ENCODE measurements at places on chromosomes 2 and 18. TPM values are rescaled to one million over a fixed set of nuclear protein-coding genes. Genes with fewer than 3 reads are reported as not detected.

DCC gene
- total RNA-seq = not detected

SMAD4 gene
- total RNA-seq = 115 TPM

SH3BP4 gene
- 24.0 TPM for total RNA-seq

ALPG gene
- total RNA-seq = not detected

MALL gene
- total RNA-seq = 27.6 TPM

MAB21L4 gene
- total RNA-seq = not detected

ZNF516 gene
- 19.8 TPM for total RNA-seq

CCL20 gene
- 12.1 TPM for total RNA-seq

PRSS56 gene
- not detected for total RNA-seq

C1GALT1C1L gene
- not detected for total RNA-seq

DYSF gene
- total RNA-seq = 15.2 TPM

GRCh38 chr18:60372596-60372995 lies at the start of gene MC4R:
Gene MC4R (minus strand): TSS chr18:60372775. CDS start chr18:60372349, 426 bp downstream.
- no peak for DNase-seq

DNA sequence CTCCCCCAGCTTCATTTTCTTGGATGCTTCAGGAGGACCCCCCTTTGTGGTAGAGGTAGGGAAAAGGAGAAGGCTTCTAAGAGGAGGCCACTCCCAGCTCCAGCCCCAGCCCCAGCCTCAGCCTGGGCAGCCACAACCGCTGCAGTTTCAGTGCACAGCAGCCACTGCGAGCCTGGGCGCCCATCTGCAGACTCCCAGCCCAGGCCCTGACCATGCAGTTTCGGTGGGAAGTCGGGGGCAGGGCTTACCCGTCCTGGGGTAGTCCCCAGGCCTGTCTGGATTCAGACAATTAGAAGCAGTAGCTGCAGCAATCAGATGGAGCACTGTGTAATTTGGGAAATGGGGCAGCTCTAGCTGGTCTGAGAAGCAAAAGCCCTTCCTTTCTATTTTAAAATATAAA lies 28.6 kb downstream of the ITM2C start:
- no peak for DNase-seq

DNA sequence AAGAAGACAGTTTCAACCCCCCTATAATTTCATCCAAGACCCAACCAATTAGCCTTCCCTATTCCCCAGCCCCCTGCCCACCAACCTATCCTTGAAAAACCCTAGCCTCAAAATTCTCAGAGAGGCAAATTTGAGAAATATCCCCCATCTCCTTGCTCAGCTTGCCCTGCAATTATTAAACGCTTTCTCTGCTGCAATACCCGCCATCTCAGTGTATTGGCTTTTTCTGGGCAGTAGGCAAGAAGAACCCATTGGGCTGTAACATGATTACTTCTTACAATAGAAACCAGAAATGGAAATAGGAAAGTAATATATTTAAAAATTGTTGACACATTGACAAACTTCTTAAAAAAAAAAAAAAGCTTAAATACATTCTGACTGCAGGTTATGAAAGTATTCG lies 140.6 kb upstream of the CCDC150 start:
- no peak for DNase-seq

DNA sequence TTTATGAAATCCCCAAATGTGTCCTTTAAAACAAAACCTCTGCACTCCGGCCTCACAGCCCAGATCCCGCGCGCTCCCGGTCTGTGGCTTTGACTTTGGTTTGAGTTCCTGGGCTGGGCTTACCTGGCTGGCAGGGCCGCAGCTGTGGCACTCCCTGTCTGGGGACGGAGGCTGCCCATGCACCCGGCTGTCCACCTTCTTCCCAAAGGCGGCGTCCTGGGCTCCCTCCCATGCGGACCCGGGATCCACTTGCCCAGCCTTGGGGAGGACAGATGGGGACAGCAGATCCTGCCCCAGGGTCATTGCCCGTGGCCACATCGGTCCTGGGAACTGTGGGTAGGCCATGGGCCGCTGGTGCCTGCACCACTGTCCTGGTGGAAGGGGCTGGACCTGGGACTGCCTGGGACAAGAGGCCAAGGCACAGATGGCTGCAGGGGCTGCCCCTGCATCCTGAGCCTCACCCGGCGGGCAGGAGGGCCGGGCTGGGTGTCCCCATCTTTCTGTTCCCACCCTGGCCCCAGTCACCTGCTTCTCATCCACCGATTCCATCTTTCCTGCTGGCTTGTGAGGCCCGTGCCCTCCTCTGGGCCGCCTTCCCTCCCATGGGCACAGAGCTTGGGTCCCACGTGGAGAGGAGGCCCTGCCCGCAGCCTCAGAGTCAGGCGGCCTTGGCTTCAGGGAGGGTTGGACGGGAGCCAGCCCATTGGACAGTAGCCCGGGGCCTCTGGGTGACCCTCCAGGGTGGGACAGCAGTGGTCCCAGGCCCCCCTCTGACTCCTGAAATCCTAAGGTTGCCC lies 27.7 kb downstream of the NFATC1 start:
- no peak for DNase-seq

- DNase-seq = no peak
Measured at GRCh38 chr2:147293991-147294824, 550.6 kb upstream of the ACVR2A start.

DNA sequence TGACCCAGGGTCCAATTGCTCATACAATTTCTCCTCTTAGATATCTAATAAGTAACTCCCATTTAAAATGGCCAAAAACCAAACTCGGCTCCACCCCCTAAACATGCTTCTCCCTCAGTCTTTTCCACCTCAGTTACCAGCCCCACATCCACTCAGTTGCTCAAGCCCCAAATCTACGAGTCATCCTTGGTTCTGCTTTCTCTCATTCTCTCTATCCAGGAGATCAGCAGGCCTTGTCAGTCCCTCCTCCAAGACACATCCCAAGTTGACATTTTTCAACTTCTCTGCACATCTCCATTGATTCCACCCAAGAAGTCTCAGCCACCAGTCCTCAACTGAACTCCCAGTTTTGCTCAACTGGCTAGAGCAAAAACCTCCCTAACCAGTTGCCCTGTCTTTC lies 40.5 kb upstream of the RTN4 start:
- DNase-seq = no peak

- no peak for DNase-seq
Measured at GRCh38 chr2:164847981-164848741, 6.5 kb upstream of the COBLL1 start.

- DNase-seq = no peak
Measured at GRCh38 chr2:219084791-219085190, 24.1 kb upstream of the IHH start.

DNA sequence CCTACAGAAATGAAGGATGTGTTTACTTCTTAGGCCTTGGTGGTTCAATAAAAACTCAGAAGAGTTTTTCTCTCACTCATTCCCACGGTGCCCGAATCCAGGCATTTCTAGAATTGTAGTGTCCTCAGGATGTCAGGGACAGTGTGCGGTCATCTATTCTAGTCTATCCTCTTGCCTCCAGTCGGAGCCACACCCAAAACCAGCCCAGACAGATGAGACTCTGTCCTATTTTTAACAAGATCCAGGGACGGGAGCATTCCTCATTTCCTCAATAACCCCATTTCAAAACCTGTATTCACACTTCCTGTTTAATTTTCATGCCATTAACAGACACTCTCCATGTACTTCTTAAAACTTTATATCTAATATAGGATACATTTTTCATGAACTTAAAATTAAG lies 11.6 kb upstream of the RBMS1 start:
- no peak for DNase-seq

DNA sequence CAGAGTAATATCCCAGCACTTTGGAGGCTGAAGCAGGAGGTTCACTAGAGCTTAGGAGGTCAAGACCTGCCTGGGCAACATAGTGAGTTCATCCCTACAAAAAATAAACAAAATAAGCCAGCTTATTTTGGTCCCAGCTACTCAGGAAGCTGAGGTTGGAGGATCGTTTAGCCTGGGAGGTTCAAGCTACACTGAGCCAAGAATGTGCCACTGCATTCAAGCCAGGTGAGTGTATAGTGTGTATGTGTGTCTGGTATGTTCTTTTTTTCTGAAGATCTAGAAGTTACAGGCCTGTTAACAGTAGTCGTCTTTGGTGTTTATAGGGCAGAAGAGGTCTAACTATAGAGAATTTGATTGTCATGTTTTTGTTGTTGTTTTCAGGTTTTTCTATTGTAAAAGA lies 40.2 kb downstream of the ZC3H15 start:
- DNase-seq = no peak

DNA sequence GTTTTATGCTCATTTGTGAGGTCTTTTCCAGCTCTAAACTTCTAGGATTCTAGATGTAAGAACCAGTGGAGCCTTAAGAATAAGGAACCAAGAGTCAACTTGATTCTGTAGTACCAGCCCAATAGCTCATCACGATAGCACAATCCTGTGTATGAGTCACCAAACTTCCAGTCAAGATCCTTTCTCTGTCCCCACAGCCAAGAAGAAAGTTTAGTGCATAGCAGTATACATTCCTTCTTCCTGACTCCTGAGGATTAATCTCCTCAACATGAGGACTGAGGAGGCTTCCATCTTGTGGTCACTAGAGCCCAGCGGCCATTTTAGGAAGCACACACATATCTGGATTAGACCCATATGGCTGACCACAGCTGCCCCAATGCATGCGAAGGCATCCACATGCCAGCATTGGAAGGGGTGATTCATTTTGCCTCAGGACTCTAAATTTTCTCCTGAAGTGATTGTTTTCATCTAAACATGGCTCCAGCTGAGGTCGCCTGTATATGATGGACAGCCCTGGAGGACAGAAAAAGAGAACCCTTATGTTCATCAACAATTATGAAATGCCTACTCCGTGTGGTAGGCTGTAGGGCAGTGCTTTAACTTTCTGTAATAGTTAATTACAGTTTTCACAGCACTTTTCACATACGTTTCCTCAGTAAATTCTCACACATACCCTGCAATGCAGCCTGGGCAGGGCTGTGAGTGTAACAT lies 53.5 kb downstream of the RASGRP3 start:
- no peak for DNase-seq

DNA sequence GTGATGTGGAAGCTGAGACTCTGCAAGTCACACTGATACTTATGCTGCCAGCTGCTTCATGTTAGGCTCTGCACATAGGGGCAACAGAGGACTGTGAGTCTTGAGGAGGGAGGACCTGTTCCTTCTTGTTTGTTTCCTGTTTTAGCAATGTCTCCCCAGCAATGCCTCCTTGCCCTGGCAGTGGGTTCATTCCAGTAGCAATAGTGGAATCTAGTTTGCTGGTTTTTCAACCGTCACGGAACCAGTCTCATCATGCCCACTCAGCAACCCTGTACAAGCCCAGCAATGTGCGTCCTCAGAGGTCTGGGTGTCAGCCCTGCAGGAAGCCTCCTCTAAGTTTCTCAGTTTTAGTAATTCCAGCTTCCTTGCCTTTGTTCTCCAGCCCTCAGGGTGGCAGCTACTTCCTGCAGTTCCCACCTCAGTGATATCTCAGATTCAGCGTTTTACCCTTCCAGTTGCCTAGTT lies 20.5 kb upstream of the ITGB6 start:
- no peak for DNase-seq

GRCh38 chr18:3983351-3983969 lies 471.6 kb downstream of the DLGAP1 start:
- DNase-seq = no peak

GRCh38 chr2:120878970-120879369 lies 143.3 kb downstream of the GLI2 start:
- DNase-seq = no peak

- no peak for DNase-seq
Measured at GRCh38 chr18:7950380-7951136, 383.4 kb downstream of the PTPRM start.

DNA sequence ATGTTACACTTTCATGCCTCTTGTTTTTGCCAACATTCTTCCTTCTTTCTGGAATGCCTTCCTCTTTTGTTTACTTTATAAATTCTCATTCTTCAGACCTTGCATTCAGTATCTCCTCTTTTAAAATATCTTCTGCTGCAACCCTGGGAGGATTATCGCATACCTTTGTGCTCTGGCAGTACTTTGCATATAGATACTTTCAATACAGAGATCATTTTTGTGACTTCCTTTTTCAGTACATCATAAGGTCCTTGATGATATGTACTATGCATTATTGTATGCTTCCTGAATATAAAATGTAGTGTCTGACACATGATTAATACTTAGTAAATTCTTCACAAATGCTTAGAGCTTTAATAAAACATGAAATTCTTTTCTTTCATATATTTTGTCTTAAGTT lies 538.7 kb downstream of the TRIB2 start:
- no peak for DNase-seq

DNA sequence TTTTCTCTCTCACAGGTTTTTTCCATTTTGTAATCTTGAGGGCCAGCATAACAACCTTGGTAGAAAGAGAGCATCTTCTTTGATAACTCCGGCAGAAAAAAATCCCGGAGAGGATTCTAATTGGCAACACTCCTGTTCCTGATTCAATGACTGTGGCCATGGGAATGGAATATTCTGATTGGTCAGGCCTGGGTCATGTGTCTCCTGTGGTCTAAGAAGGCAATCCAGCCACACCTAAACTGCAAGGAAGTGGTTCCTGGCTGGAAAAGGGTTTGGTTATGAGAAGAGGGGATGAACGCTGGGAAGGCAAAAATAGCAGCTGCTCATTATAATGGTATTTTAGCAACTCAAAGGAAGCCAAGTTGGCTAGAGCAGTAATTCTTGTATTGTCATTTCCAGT lies 24.8 kb upstream of the ZNF638 start:
- DNase-seq = no peak

DNA sequence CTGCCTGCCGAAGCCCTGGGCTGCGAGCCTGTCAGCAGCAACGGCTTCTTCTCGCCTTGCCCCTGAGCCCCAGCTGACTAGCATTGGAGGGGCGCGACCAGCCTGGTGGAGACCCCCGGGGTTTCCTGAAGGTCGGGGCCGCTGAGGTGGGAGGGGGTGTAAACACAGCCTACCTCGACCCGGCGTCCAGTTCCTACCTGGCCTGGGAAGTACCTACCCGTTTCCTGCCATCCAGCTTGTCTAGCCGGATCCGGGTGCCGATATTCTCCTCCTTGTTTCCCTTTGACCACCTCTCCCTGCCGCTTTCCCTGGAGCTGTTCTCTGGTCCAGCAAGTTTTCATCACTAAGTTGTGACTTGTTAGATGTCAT lies 511 bp downstream of the MOB4 start:
- DNase-seq = no peak

- no peak for DNase-seq
Measured at GRCh38 chr18:71405169-71405809, 1116.4 kb downstream of the SOCS6 start.

- no peak for DNase-seq
Measured at GRCh38 chr2:222504191-222504590, 79.8 kb downstream of the SGPP2 start.

GRCh38 chr2:18403921-18404522 lies 156.4 kb downstream of the RDH14 start:
- DNase-seq = no peak

DNA sequence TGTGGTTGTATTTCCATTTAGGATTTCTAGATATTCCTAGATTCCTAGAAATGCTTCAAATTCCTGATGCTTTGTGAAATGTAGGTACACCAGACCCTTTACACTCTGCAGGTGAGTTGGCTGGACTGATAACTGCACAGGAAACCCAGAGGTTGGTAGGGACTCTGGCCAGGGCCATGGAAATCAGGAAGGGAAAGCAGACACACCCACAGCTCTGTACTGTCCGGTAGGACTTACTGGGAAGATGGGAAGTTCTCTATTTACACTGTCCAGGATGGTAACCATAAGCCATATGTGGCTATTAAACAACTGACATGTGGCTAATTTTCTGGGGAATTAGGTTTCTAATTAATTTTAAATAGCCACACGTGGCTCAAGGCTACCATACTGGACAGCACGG lies 31.4 kb downstream of the NEMP2 start:
- DNase-seq = no peak

Data from thoracic aorta (tissue), 2 donors.